ENCODE measurements at places on chromosomes 2 and 18.
A peak's percentile ranks its signal among the peaks of the same experiment; 100 is the strongest.

DNA sequence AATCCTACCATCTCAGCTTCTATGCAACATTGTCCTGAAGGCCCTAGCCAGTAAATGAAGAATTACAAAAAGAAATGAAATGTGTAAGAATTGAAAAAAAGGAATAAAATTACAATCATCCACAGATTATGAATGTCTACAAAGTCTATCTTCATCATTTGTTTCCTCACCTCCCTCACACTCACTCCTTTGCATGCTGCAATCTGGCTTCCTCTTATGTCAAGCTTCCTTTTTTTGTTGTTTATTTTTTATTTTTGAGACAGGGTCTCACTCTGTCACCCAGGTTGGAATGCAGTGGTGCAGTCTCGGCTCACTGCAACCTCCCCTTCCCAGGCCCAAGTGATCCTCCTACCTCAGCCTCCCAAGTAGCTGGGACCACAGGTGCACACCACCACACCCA lies 129.0 kb downstream of the CABYR start:
- no peak for DNase-seq

- DNase-seq: no peak
Measured at GRCh38 chr2:42872721-42873120, 80.3 kb upstream of the HAAO start.

DNA sequence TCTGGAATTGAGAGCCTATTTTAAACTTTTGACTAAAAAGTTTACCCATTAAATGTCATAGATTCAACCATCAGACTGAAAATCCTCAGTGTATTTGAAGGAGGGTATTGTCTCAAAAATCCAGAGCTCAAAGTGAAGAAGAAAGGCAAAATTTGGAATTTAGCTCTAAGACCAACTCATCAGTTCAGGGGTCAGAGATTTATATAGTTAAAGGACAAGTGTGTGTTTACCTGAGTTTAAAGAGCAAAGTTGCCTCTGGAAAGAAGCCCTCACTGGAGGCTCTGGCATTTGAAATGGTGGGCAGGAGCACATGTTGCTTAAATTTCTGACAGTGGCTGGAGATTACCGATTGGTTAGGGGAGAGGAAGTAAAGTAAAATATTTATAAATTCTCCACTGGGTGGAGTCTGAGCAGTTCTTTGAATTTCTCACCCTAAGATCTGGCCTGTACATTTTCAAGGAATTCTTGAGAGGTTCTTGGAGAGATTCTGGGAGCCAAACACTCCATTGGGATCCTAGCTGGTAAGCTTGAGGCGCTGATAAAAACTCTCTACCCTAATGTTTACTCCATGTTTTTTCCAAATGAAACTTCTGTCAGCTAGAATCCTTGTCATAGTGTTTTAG lies at the start of gene KYNU:
Gene KYNU (plus strand): TSS at position 449 of the 623 bp plus-strand sequence. CDS start 7,704 bp downstream, outside the sequence.
- no peak for DNase-seq

DNA sequence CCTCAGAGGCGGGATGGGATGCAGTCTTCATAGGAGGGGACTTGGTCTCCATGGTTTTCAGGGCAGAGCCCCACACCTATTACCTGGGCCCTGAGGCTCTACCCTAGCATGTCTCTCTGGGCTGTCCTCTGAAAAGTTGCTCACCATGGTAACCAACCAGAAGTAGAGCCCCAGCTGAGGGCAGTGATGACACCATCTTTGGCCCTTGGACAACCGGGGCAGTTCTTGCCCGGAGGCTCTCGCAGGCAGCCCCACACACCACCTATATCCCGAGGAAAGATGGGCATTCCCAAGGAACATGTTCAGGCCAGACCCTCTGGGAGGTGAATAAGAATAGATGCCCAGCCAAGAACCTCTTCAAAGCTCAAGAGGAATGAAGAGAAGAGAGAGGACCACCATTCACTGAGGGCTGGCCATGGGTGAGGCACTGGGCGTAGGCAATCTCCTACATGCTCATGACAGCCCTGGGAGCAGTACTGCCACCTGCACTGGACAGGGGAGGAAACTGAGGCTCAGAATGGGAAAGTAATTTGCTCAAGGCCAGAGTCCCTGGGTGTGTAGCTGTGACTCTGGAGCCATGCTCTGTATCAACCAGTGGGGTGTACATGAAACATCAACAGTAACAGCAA lies 72.5 kb downstream of the HS1BP3 start:
- no peak for DNase-seq

DNA sequence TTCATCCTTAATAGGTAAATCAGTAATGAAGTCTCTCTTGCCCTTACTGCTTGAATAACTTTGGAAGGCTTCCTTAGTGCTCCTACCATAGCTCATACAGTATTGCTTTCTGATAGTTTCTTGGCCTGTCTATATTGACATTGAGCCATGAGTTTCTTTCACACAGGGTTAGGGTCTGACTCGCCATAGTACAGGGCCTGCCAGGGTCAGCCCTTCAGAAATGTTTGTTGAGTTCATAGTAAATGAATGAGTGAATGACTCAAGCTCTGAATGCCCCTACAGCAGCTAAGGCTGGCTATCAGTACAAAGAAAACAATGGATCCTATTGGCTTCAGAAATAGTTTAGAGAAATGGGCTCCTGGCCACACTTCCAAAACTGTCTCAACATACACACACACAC lies 65.0 kb upstream of the LRATD1 start:
- no peak for DNase-seq

GRCh38 chr2:6832596-6833299 lies 33.0 kb downstream of the CMPK2 start:
- no peak for DNase-seq

GRCh38 chr2:5067816-5068215 lies 624.4 kb upstream of the SOX11 start:
- no peak for DNase-seq

GRCh38 chr2:215537611-215538010 lies 101.7 kb upstream of the FN1 start:
- DNase-seq: no peak

DNA sequence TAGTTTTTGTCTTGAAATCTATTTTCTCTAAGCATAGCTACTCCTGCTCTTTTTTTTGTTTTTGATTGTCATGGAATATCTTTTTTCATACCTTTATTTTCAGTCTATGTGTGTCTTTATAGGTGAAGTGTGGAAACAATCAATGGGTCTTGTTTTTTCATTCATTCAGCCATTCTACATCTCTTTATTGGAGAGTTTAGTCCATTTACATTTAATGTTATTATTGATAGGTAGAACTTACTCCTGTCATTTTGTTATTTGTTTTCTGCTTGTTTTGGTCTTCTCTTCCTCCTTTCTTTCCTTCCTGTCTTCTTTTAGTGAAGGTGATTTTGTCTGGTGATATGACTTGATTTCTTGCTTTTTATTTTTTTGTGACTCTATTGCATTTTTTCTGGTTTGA lies 17.8 kb downstream of the IL1RL2 start:
- DNase-seq: no peak

- no peak for DNase-seq
Measured at GRCh38 chr2:145728511-145728910, 1208.6 kb upstream of the ZEB2 start.

- no peak for DNase-seq
Measured at GRCh38 chr2:10045561-10046355, 2.4 kb downstream of the KLF11 start.

DNA sequence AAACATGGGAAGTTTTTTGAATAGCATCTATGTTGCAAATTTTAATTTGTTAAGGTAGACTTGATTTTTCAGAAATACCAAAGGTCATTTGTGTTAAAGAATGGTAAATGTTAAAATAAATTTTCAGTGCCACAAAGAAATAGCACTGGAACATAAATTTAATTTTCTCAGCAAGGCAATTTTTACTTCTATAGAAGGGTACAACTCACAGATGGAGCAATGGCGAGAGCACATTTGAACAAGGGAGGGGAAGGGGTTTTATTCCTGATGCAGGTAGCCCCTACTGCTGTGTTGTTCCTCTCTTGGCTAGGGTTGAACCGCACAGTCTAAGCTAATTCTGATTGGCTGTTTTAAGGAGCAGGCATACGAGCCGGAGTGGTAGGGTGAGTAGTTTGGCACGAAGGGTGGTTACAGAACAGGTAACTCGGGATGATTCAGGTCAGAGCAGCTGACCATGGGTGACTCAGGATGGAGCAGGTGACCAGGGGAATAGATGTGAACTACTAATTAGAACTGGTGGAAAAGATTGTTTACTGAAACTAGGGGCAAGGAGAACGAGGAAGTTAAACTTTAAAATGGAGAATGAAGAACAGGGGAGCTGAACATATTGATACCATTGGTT lies 50.1 kb upstream of the PSME4 start:
- DNase-seq: no peak

DNA sequence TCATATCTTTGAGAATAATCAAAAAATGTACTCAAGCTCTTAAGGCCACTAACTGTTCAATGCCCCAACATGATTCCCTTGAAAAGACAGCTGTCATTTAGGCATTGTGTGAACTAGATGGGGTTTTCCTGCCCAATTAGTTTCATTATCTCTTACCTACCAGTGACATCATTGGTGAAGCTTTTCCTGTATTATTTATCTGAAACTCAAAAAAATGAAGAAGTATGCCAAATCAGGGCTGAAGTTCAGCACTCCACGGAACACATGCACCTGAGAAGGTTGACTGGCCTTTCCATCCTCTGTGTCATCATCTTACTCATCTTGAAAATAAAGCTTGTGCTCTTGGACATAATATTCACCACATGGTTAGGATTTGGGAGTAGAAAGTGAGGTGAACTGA lies 126.4 kb downstream of the TXNL1 start:
- DNase-seq: no peak

- DNase-seq: no peak
Measured at GRCh38 chr2:135022952-135023880, 24.0 kb downstream of the MAP3K19 start.

GRCh38 chr2:97870396-97870843 lies 125.3 kb downstream of the TMEM131 start:
- DNase-seq: peak; percentile 4

DNA sequence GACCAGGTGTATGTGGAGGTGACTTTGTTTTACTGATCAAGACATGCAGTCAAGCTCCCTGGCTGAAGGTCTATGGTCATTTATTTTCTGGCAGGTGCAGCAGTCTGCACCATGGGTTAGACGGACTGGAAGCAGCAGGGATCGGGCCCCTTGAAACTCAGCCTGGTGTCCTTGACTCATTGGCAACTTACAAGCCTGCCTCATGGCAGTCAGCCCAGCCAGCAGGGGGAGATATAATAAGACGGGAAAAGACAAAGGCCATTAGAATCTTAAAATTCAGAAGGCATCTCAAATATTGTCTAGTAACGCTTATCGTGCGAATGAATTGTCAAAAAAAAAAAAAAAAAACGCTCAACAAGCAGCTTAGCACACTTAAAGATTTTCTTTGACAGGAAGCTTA lies 308.2 kb downstream of the EN1 start:
- DNase-seq: peak; percentile 20

GRCh38 chr2:120631724-120632123 lies 103.9 kb upstream of the GLI2 start:
- DNase-seq: no peak
